Thyroid gland (tissue), 4 donors: ENCODE measurements at places on chromosomes 12 and 14.
A peak's percentile ranks its signal among the peaks of the same experiment; 100 is the strongest.

GRCh38 chr14:92224358-92224954 lies 98.5 kb upstream of the SLC24A4 start:
- DNase-seq, result no peak

DNA sequence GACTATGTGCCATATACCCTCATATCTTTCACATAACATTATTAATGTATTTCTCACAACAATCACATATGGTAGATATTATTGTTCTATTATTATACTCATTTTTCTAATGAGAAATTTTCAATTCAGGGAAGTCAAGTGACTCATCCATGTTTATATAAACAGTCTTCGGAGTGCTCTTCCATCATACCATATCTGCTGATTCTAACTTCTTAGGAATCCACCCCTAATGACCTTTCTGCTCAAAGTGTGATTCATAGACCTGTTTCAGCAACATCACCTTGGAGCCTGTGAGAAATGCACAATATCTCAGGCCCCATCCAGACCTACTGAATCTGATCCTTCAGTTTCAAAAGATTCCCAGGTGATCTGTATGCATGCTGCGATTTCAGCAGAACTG lies 39.8 kb upstream of the OVCH1 start:
- no peak for DNase-seq

DNA sequence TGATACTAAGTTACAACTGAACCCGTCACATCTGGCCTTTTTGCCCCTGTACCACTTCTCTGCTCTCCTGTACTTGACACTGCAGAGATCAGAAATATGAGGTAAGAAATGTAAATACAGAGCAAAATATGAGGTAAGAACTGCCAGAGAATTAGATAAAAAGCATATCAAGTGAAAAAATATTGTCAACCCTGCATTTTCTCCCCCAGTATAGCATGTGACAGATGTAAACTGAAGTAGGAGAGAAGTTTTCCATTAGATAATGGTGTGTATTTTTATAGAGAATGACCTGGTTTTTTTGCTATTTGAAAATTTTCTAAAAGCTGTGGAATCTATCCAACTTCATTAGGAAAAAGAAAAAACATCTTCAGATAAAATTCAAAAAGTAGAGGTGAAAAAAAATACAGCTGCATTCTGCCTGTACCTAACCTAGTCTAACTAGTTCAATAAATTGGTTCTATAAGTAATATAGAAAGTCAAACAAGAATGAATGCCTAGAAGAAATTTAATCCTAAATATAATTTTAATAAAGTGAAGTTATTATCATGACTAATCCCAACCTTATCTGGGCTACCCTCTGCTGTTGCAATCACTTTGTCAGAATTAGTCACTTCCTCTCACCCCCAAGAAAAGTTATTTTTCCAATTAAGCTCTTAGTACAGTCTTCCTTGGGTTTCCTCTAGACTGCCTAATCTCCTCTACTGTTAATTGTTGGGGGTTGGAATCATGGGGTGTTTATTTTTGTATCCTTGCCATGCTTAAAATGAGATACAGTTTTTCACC lies 210.0 kb downstream of the RASSF9 start:
- DNase-seq, result no peak

DNA sequence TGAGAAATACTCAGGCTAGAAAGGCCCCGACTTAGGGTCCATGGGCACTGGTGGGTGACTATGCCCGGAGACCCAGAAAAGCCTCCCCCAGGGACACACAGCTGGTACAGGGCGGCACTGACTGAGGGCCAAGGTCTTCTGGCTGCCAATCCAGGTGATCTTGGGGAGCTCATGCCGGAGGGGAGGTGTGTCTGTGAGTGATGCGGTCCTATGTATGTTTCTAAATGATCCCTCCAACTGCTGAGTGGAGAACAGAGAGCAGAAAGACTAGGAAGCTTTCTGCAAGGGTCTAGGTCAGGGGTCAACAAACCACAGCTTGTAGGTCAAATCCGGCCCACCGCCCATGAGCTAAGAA lies 391 bp downstream of the SERPINA4 start:
- no peak for DNase-seq

GRCh38 chr12:49961111-49961922 lies at the start of gene AQP5:
TSS of gene AQP5 (plus strand) at chr12:49961872. CDS start at chr12:49962018, 146 bp downstream.
- DNase-seq, result peak; percentile 32

DNA sequence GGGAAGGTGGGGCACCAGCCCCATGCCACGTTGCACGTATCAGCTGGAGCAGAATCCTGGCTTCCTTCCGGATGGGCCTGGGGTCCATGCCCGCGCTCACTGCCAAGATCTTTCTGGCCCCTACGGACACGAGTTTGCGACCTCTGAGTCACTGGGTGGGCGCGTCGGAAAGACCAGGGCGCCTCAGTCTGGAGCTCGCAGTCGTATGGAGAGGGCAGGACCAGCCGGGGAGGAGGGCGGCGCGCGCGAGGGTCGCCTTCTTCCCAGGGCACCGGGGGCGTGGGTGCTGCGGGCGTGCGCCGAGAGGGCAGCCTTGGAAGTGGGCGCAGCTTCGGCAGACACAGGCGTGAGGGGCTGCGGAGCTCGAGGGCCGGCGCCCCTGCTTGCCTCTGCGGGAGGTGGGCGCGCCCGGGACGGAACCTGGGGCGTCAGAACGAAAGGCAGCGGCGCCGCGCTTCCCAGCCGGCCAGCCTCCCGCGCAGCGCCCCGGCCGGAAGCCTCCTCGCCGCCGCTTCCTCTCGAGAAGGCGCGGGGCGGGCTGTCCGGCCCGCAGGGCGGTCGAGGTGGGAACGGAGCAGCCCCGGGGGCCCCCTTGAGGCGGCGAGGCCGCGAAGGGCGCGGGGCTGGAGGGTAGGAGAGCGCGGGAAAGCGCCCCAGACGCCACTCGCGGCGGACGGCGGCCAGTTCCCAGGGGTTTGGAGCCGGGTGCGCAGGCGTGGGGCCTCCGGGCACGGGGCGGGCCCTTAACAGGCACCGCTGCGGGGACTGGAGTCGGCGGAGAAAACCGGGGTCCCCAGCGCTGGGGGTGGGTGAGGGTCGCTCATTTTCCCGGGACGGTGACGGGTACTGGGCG lies at the start of gene ARL6IP4:
Gene ARL6IP4, plus strand, starts transcription at position 499 of the 853 bp plus-strand sequence. CDS start 459 bp downstream, outside the sequence.
- peak; percentile 64 for DNase-seq

DNA sequence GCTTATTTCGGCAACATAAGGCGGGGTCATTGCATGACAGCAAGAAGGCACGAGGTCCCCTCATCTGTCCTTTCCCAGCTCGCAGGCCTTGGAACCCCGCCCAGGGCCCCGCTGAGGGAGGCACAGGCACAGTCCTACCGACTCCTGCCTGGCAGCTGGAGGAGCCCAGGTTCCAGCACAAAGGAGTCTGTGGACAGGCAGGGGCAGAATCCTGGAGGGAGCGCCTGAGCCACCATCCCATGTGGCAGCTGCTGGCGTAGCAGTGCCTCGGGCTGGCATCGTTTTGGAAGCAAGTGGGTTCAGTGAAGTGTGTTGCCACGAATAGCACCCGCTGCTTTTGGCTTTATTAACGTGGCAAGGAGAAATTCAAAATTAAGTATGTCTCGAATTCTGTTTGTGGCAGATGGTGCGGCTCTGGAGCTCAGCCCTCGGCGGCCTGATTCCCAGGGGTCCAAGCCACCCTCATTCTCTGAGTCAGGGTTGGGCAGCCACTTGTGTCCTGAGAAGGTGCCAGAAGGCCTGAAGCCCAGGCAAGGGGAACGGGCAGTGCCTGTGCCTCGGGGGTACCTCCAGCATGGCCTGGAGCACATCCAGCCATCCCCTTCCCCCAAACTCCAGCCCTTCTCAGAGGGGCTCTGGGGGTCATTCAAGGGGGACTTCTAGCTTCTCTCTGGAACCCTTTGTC lies 35.9 kb downstream of the SLC8B1 start:
- DNase-seq, result peak; percentile 82

DNA sequence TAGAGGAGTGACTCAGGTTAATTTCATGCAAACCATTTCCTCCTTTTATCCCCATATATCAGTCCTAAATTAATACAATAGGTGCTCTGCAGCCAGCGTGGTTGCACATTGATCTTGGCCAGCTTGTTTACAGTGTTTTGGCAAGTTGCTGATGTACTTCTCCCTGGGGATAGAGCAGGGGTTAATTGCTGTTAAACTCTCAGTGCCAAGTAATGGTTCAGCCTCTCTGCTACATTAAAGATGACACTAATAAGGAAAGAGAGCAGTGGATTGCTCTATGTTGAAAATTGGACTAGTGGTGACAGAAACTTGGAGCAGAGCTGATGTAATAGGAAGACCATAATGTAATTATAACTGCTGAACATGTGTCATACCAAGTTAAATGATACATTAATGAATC lies 717.5 kb downstream of the RERGL start:
- no peak for DNase-seq

DNA sequence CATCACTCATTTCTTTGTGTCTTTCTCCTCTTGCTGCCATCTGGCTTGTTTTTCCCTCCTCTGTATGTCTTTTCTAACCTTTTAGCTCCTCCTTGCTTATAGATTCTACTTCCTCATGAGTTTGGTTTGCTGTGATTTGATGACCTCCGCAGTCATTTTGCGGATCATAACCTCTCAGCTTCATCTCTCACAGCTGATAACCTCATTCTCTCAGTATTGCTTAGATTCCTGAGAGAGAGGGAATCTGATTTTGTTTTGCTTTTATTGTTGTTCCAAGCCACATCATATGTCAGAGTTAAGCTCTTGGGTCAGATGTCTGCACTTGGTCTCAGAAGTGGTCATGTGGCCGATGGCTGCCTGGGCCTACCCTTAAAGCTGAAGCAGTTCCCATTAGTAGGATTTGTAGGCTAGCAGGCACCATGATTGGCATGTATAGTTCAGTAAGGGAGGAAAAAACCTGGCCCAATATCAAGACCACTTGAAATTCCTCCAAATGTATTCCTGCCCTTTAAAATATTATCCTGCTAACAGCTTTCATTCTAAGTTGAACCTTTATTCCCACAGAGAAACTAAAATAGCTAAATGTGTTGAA lies 13.5 kb downstream of the ZNF664 start:
- DNase-seq, result peak; percentile 60

GRCh38 chr14:68729556-68729955 lies 63.3 kb downstream of the ZFP36L1 start:
- DNase-seq, result no peak

- DNase-seq, result no peak
Measured at GRCh38 chr14:54786838-54787237, 115.8 kb downstream of the GCH1 start.

- DNase-seq, result no peak
Measured at GRCh38 chr14:23613242-23614070, 22.7 kb upstream of the DHRS2 start.

DNA sequence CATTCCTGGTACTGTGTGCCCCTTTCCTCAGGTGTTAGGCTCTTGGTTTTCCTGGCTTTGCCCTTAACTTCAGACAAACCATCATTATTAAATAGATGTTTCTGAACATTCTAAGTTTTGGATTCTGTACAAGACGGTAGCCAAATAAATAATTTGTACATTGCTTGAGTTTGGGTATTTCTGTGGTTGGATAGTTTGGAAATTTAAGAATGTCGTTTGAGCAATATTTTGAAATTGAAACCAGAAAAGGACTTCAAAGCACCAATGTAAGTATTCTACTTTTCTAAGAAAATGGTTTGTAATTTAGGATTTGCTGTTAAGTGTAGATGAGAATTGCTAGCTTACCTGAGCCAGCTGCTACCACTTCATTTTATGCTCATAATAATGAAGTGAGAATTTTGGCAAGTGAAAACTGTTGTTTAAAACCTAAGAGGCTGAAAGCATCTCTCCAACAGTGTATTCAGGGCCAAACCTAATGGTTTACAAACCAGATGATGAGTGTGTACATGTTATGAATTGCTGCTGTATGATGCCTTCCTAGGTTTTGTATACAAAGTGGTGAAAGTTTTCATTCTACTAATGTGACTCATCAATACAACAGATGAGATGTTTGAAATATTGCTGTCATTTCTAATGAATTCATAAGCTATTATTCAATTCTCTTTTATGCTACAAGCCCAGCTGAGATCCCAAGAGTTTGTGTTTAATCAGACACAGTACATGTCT lies 181.5 kb upstream of the PRKD1 start:
- no peak for DNase-seq

DNA sequence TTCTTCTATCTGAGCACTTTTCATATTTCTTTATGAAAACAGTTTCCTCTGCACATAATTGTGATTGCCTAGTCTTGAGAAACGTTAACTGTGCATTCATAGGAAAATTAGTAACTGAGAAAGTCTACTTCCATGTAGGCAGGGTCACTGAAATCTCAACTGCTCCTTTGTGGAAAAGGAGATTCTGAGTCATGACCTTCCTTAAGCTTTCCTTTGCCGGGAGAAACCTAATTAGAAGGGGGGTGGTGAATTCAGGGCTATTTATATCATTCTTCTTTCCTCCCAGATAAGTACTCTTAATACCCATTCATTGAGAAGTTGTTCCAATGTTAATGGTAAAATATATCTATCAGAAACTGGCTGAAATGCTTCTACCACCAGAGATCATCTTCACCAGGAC lies 751.0 kb upstream of the TMEM132C start:
- no peak for DNase-seq

DNA sequence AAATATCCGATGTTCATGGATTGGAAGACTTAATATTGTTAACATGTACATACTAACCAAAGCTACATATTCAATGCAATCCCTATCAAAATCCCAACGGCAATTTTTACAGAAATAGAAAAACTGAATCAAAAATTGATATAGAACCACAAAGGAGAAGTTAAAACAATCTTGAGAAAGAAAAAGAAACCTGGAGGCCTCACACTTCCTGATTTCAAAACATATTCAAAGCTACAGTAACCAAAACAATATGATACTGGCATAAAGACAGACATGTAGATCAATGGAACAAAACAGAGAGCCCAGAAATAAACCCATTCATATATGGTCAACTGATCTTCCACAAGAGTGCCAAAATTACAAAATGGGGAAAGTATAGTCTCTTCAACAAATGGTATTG lies 5.4 kb upstream of the PELI2 start:
- DNase-seq, result no peak

GRCh38 chr14:100547633-100548294 lies 39.5 kb downstream of the BEGAIN start:
- DNase-seq, result no peak

- DNase-seq, result no peak
Measured at GRCh38 chr14:99781091-99781490, 12.1 kb upstream of the EML1 start.

- DNase-seq, result no peak
Measured at GRCh38 chr12:109625749-109626377, 52.3 kb downstream of the MVK start.

- no peak for DNase-seq
Measured at GRCh38 chr12:131784909-131785762, 43.1 kb upstream of the MMP17 start.

- DNase-seq, result no peak
Measured at GRCh38 chr12:12586879-12587675, 24.4 kb upstream of the DUSP16 start.

DNA sequence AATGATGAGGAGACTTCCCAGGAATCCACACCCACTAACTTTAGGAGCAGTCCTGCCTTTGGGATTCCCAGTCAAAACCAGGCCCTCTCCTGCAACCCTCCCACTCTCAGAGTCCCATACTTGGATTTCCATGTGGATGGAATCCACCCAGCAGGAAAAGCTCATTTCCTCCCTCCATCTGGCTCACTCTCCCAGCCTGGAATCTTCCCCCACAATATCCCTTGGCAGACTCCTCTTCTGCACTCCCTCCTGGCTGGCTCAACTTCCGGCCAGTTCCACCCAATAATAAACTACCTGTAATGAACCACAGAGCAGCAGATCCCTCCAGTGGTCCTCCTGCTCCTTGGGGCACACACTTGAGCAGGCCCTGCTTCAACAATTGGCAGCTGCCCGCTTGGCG lies 102.8 kb upstream of the EGLN3 start:
- peak; percentile 32 for DNase-seq
